ENCODE measurements at places on chromosomes 6 and 20.

DNA sequence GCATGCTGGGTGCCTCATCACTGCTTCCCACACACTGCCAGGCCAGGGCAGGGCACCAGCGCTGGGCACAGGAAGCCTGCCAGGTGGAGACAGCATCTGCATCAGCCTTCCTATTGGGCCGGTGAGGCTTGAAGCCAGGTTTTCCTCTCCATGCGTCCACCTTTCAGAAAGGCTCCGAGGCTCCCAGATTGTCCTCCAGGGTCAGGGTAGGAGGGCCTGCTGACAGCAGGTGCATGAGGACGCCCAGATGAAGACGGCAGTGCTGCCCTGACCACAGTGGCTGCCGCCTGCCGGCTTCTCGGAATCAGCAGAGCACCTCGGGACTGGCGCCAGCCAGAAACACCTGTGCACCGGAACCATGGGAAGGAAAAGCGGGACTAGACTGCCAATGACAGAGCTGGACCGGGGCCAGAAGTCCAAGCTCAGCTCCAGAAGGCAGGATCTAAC, 170.5 kb upstream of the CST7 start:
- no peak for DNase-seq

GRCh38 chr6:109095835-109096084, 453 bp downstream of the CEP57L1 start:
- DNase-seq = no peak

GRCh38 chr20:31560094-31560745, 44.9 kb upstream of the ID1 start:
- DNase-seq = peak; percentile 43

DNA sequence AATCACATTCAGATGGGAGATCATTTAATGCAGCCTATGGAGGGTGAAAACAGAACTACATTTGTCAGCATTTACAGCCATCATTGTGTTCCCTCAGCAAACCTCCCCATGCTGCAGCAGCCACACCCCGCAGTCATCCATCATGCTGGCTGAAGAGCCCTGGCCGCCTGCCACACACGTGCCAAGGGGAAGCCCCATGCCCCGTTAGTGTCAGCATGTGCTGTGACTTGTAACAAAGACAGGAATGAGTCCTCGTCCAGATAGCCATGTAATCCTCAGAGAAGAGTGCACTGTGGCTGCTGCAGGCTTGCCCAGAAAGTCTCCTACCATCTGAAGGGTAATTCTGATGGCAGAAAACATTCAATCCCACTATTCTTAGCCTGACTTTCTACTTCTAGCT, 1097.8 kb downstream of the KIF16B start:
- DNase-seq = no peak

- no peak for DNase-seq
Measured at GRCh38 chr6:3357678-3358077, 98.9 kb downstream of the PSMG4 start.

GRCh38 chr6:37477656-37478435, 21.8 kb downstream of the CCDC167 start:
- no peak for DNase-seq

DNA sequence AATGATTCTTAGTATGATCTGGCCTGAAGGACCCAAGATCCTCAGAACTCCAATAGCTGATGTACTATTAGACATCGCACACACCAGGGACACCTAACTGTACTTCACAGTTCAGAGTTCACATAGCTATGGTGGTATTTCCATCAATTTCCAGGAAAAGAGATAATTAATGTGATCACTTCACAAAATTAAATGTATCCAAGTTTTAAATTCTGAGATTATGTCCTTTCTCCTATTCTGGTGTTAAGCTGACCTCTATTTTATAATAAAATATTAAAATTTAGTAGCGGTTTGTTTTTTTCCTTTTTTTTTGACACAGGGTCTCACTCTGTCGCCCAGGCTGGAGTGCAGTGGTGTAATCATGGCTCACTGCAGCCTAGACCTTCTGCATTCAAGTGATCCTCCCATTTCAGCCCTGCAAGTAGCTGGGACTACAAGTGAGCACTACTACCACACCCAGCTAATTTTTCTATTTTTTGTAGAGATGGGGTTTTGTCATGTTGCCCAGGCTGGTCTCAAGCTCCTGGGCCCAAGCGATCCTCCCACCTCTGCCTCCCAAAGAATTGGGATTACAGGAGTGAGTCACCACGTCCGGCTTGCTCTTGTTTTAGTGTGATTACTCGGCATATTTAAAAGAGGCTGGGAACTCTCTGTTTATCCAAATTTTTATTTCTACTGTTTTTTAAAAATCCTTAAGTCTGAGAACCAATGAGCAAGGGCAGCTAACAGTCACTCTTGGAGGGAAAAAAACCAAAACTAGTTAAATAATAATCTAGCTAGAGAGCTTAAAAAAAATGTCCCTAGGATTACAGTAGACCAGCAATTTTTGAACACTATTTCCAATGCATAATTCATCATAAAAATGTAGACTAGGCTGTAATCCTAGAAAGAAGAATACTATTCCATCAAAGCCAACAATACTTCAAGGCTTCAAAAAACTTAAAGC, 16.0 kb downstream of the KIF13A start:
- DNase-seq = no peak

DNA sequence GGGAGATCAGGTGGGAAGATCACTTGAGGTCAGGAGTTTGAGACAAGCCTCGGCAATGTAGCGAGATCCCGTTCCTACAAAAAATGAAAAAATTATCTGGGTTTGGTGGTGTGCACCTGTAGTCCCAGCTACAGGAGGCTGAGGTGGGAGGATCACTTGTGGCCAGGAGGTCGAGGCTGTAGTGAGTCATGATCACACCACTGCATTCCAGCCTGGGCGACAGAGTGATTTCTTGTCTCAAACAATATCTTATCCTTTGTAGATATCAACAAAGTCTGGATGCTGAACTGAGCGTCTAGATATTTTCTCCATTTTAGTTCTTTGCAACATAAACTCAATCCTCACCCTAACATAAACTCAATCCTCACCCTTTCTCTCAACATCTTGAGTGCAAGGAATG, 197.6 kb downstream of the DTNBP1 start:
- DNase-seq = no peak

DNA sequence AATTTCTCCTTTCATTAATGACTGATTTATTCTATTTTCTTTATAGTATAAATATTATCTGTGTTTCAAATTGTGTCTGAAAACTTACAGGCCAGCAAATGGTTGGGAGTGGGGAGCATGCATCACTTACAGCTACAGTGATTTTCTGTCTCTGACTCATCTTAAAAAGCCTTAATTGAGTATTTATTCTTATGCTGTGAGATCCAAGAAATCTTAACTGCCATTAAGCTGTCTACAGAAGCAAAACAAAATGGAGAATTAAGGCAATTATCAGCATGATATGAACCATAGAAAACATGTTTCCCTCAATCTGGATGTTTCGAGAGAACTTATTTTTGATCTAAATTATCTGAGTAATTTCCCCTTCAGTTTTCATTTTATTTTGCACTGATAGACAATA, 831.2 kb downstream of the KIF16B start:
- no peak for DNase-seq

- DNase-seq = no peak
Measured at GRCh38 chr20:63656451-63656850, 1.7 kb upstream of the RTEL1 start.

- DNase-seq = no peak
Measured at GRCh38 chr20:1568163-1568490, 10.6 kb upstream of the SIRPD start.

GRCh38 chr6:29726571-29727194, 3.4 kb downstream of the HLA-F start:
- DNase-seq = no peak

DNA sequence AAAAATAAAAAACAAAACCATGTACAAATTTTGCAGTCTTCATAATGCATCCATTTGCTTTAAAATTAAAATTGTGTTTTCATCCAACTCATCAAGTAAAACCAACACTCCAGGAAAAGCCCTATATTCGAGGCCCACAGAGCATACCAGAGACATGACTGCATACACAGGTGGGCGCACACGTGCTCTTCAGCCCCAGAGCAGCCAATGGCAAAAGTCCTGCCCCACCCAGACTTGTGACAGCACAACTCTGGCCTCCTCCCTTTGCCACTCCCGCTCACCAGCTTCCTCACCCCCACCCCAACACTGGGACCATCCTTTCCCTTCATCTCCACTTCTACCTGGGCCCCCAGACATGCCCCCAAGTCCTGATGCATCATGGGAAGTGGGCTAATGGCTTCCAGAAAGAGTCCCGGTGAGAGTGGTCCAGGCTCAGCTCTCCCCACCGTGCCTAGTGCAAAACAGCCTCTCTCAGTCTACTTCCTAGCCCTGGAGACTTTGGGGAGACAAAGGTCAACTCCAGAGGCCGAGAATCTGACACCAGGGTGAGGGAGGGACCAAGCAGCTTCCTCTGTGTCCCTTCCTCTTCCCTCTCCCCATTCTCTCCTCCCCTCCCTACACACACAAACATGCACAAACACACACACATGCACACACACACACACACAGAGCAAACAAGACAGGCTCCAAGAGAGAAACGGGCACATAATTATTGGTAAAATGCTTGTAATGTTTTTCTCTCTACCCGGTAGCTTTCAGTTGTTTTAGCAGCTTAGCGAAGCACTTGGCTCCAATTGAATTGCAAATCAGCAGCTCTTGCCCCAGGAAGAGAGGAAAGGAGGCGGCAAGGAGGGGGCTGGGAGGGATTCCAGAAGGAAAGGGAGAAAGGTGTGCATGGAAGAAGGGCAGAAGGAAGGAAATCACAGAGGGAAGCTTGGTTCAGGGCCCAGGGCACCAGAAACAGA, 14.3 kb downstream of the GRM4 start:
- DNase-seq = no peak

GRCh38 chr6:111748231-111748647, 125.0 kb downstream of the FYN start:
- no peak for DNase-seq

DNA sequence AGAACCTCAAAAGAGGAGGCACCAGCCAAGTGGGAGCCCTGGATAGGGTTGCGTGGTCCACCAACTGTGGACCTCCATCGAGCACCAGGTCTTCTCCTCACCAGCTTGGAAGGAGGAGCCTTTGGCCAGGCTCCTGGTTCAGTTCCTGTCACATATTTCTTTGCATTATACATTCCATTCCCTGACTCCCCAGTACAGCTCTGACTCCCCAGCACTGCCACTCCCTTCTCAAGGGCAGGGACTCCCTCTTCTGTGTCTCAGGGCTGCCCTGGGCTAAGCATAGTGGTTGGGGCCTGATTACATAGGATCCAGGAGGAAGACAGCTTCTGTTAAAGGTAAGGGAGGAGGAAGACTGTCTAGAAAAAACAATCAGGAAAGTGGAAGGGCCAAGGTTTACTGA, 91.1 kb downstream of the MRPL14 start:
- DNase-seq = no peak

GRCh38 chr20:23754731-23755130, 4.0 kb upstream of the CST1 start:
- no peak for DNase-seq

DNA sequence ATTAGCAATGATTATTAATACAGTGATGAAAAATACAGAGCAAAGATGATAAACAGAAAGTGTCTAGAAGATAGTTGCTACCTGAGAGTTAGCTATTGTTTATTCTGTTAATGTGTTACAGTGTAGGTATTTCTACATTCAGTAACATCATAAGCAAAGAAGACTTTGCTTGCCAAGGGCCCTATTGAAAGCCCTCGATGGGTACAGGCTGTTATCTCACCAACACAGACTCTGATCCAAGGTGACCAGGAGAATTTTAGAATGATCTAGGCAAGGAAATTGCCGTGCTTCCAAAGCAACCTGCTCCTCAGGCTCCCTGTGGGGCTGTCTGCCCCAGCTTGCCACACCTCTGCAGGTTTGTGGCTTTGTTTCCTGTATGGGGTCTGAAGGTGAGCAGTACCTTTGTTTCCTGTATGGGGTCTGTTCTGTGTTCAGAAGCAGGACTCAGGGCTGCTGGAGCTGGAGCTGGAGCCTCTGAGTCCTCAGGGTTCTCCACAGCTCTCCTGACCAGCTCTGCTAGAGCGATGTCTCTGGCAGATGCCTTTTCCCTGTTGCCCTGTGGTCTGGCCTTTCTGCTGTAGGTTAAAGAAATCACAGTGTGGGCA, 32.5 kb downstream of the PHACTR3 start:
- DNase-seq = no peak

DNA sequence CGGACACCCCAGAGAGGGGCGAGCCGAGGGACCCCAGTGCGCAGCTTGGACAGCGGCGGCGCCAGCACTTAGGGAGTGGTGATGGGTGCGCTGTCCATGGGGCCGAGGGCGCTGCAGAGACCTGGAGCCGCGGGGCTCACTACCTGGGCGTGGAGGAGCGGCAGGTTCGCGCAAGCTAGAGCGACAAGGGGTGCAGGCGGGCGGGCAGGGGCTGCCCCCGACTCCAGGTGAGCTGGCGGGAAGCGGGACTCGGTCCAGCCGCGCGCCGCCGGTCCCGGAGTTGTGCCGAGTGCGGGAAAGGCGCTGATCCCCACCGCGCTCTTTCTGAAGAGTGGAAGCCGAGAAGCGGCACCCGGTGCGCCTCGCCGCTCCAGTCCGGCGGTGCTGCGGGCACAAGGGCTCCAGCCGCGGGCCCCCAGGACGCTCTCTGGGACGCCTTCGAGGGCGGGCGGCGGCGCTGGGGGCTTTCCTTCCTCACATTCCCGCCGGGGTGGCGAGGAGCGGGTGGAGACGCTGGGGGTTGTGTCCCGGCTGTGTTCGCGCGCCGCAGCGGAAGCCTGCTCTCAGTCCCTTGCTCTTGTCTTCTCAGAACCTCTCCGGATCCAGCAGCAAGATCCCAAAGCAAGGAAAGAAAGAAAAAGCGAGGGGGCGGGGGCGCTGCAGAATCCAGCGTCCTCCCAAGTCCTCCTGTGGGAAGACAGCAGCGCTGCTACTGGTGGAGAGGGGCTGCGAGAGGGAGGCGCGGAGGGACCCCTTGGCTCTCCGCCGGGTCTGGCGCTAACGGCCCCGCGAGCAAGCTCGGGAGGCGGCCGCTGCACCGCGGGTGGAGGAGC, at the start of gene B3GAT2:
Gene B3GAT2 (minus strand): TSS at position 610 of the 833 bp plus-strand sequence. CDS start 631 bp downstream, outside the sequence.
- DNase-seq = no peak

GRCh38 chr6:158255989-158256601, 56.2 kb upstream of the TULP4 start:
- no peak for DNase-seq

- no peak for DNase-seq
Measured at GRCh38 chr20:9262653-9263194, 193.8 kb downstream of the PLCB4 start.

Measured in activated CD8-positive, alpha-beta memory T cell treated with anti-CD3 and anti-CD28 coated beads for 4 hours (primary cell).